ENCODE measurements at places on chromosomes 12 and 14.

DNA sequence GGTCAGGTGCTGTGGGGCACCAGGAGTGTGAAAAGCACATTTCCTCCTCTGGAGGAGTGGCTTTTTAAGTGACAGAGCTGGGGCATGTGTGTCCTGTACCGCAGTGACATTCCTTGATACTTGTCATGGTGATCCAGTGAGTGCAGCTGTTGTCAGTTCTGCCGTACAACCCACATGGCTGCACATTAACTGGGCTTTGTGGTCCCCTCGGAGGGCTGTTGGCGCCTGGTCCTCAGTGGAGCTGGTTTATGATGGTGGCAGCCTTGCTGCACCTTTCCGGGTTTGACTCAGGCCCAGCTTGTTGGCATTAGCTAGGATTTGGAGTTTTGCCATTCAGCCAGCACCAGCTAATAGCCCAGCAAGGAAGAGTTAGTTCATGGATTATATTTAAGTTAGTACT, 77.0 kb downstream of the SLC25A47 start:
- no peak for DNase-seq
- H3K4me3 ChIP-seq, result no peak overlapping the region
- H3K4me1 ChIP-seq, result peaks cover 39% of the 10 kb centered on the region

GRCh38 chr12:104166465-104166864, 28.5 kb upstream of the NFYB start:
- no peak overlapping the region for H3K27ac ChIP-seq
- no peaks in the 10 kb centered on the region for H3K4me1 ChIP-seq
- H3K4me3 ChIP-seq, result no peak overlapping the region
- DNase-seq, result no peak
- no peaks in the 10 kb centered on the region for H3K36me3 ChIP-seq

DNA sequence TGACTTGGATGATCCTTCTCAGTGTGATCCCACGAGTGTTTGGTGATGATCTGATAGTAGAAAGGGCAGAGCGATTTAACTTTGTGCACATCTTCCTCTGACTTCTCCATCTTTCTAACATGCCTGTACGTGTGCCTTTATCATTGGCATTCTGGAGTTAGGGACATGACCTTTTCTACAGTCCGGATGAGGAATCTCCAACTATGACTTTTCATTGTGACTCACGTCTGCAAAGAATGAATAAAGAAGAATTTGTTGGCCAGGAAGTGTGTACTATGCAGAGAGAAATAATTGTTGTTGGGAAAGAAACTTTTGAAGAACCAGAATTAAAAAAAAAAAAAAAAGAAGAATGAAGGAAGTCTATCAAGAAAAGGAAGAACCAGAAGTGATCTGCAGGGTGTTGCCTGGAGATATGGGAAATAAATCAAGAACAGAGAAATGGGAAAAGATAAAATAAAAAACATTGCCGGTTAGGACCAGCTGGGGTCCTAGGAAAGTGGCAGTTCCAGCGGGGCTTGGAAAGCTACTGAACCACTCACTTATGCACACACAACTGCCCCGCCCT, 25.3 kb downstream of the PPFIBP1 start:
- peak overlapping the region; percentile 53 for H3K27ac ChIP-seq
- no peaks in the 10 kb centered on the region for H3K27me3 ChIP-seq
- H3K4me1 ChIP-seq, result peaks cover 20% of the 10 kb centered on the region
- H3K36me3 ChIP-seq, result no peaks in the 10 kb centered on the region
- H3K4me3 ChIP-seq, result no peak overlapping the region
- no peak for DNase-seq

- peak overlapping the region; percentile 47 for H3K27ac ChIP-seq
- no peak overlapping the region for H3K4me3 ChIP-seq
- no peaks in the 10 kb centered on the region for H3K27me3 ChIP-seq
- DNase-seq, result peak; percentile 71
- H3K4me1 ChIP-seq, result peaks cover 15% of the 10 kb centered on the region
Observed at GRCh38 chr12:94679554-94680195, 29.3 kb upstream of the TMCC3 start.

GRCh38 chr14:95185033-95185766, 27.9 kb upstream of the DICER1 start:
- peak; percentile 73 for DNase-seq
- peaks cover under 1% of the 10 kb centered on the region for H3K36me3 ChIP-seq
- peak overlapping the region; percentile 6 for H3K27ac ChIP-seq
- H3K4me1 ChIP-seq, result peaks cover 9% of the 10 kb centered on the region
- no peak overlapping the region for H3K4me3 ChIP-seq

- H3K27ac ChIP-seq, result no peak overlapping the region
- peaks cover 2% of the 10 kb centered on the region for H3K4me1 ChIP-seq
- DNase-seq, result peak; percentile 75
- H3K27me3 ChIP-seq, result no peaks in the 10 kb centered on the region
- no peaks in the 10 kb centered on the region for H3K36me3 ChIP-seq
Observed at GRCh38 chr14:81269100-81269978, 48.6 kb upstream of the GTF2A1 start.

GRCh38 chr14:27528328-27528727, 930.5 kb upstream of the NOVA1 start:
- H3K4me3 ChIP-seq, result no peak overlapping the region
- peak; percentile 14 for DNase-seq
- H3K4me1 ChIP-seq, result no peaks in the 10 kb centered on the region
